ENCODE measurements at places on chromosomes 6 and 20. TPM values are rescaled to one million over a fixed set of nuclear protein-coding genes. Genes with fewer than 3 reads are reported as not detected.

Gene UNC93A
- total RNA-seq: not detected

Gene ZNF133
- total RNA-seq: 19.0 TPM

Gene DDX43
- 0.71 TPM for total RNA-seq

Gene HLA-DRB5
- 91.1 TPM for total RNA-seq

Gene PPP1R14C
- total RNA-seq: 0.18 TPM
